Tongue (tissue), 3 donors: ENCODE measurements at places on chromosomes 2 and 18.

GRCh38 chr2:60484133-60484645, 69.3 kb downstream of the BCL11A start:
- DNase-seq, result no peak

DNA sequence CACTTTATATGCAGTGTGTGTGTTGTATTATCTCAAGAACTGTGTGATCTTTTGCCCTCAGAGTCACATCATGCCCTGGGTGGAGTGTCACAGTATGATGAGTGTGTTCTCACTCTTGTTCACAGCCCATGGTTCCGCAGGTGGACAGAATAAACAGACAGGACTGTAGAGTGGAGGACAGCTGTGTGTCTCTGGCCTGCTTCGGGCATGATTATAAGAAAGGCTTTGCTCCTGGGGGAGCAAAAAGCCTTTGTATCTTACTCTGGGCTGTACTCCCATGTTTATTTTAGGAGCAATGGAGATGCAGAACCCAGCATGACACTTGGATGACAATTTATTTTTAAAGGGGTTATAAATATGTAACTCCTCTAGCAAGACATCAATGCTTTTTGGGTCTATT, 371.7 kb upstream of the MEX3C start:
- peak; percentile 8 for DNase-seq

GRCh38 chr2:239321596-239322415, 79.0 kb downstream of the HDAC4 start:
- DNase-seq, result no peak

DNA sequence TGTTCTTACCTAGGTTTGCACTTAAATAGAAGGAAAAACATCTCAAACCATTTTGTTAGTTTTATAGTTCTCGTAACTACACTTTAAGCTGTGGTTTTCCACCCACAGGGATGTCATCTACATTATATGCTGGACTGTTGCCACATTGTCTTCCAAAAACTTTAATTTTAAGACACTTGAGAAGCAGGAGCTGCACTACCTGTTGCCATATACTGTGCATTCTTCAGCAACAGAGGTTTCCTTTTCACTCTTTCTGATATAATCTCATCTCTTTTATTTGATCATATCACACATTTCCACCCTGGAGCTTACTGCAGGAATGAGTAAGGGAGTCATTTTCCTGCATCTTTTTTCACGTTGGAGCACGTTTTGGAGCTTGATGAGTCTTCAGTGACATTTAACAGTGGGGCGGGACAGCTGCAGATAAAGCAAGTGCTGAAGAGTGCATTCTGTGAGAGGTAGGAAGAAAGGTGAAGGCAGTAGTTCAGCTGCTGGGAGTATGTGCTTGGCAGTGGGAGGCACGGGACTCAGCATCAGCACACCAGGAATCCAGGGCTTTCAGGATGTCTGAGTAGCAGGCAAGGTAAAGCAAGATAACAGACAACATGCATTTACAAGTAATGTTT, 3.8 kb downstream of the LIMS1 start:
- DNase-seq, result no peak

DNA sequence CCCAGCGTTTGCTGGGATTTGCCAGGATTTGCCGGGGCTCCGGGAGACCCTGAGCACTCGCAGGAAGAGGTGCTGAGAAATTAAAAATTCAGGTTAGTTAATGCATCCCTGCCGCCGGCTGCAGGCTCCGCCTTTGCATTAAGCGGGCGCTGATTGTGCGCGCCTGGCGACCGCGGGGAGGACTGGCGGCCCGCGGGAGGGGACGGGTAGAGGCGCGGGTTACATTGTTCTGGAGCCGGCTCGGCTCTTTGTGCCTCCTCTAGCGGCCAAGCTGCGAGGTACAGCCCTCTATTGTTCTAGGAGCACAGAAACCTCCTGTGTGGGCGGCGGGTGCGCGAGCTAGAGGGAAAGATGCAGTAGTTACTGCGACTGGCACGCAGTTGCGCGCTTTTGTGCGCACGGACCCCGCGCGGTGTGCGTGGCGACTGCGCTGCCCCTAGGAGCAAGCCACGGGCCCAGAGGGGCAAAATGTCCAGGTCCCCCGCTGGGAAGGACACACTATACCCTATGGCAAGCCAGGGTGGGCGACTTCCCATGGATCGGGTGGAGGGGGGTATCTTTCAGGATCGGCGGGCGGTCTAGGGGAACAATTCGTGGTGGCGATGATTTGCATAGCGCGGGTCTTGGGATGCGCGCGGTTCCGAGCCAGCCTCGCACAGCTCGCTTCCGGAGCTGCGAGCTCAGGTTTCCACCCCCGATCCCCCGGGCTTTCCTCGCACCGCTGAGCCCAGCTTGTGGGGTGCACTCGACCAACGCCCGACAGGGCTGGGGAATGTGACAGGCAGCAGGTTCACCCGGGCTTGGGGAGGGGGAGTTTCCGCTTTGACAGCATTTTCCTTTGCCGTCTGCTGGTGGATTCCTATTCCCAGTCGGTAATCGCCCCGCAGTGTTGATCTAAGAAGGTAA, 2.8 kb downstream of the ONECUT2 start:
- DNase-seq, result peak; percentile 61

GRCh38 chr2:96792772-96793749, 23.0 kb upstream of the CNNM3 start:
- no peak for DNase-seq

- DNase-seq, result no peak
Observed at GRCh38 chr2:128497461-128497860, 178.8 kb upstream of the HS6ST1 start.

DNA sequence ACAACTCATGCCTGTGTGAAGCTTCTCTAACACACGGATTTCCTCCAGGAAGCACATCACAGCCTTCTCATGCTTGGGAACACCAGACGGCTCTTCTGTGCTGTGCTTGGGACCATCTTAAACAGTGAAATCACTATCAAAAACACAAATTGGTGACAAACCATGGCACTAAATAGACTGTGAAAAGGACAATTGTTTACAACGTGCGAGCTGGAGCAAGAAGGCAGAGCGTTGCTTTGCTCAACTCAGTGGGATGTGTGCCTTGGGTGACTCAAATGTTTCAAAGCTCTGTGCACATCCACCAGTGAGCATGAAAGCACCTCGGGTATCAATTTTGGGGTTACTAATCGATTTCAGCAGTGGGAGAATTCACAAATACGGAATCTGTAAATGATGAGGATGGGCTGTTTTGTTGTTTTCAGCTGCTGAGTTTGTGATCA, 182.4 kb upstream of the ARL4C start:
- DNase-seq, result no peak
